ENCODE measurements at places on chromosomes 6 and 20.

- DNase-seq = no peak
Observed at GRCh38 chr20:63546256-63546955, 1.1 kb downstream of the SRMS start.

DNA sequence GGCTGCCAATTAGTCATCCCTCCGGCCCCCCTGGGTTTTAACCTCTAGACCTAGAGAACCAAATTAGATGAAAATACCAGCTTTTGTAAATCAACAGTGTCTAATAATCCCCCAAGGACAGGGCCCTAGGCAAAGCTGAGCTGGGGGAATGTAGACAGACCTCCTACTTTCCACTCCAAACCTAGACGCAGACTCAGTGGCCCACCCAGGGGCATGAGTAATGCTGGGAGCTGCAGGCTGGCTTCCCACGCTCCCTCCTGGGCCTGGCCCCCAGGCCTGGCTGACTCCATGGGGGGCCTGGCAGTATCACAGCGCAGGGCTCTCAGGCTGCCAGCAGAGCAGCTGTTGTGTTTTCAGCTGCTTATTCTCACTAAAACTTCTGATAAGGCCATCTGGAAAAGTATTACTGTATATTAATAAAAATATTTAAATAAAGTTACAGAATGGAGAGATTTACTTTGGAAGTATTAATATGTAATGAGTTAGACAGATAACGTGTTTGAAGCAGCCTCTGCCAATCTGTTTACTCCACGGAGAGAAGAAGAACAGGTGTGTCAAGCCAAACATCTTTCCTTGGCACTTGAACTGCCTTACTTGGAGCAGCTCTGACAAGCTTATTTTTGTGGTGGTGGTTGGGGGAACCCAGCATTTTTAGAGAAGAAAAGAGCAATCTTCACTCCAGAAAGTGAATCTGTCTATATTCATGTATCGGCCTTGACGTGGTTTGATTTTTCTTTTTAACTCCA, 144.0 kb upstream of the AGPAT4 start:
- no peak for DNase-seq

DNA sequence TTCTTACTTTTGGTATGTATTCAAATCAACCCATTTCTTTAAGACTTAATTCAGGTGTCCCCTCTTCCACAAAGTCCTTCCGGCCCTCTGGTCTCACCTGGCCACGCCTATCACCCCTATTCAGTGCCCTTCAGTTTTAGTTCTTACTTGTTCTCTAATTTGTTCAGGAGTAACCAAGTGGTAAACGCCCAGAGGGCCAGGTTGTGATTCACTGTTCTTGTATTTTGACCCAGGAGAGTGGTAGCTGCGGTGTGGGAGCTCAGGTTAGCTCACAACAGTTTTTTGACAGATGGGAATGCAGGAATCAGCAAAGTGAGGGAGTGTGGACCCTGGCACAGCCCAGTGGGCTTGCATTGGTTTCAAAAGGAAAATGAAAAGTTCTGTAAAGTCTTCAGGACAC, 81.7 kb upstream of the RIPOR2 start:
- no peak for DNase-seq

DNA sequence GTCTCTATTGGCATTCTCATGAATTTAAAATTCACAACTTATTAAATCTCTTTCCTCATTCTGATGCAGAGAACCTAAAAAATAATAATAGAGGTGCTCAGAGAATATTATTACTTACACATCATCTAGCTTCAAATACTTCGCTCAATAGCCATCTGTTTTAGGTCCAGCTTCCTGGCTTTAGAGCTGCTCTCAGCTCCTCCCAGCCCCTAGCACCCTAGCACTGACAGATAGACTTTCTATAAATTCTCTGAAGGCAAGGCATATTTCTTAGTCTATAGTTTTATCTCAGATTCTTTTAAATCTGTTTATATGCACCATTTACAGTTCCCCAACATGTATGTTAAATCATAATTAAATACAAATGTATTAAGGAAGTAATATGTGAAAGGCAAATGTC, 281.3 kb downstream of the PTPRK start:
- DNase-seq = no peak

GRCh38 chr20:51060301-51060700, 37.4 kb upstream of the KCNG1 start:
- DNase-seq = no peak

DNA sequence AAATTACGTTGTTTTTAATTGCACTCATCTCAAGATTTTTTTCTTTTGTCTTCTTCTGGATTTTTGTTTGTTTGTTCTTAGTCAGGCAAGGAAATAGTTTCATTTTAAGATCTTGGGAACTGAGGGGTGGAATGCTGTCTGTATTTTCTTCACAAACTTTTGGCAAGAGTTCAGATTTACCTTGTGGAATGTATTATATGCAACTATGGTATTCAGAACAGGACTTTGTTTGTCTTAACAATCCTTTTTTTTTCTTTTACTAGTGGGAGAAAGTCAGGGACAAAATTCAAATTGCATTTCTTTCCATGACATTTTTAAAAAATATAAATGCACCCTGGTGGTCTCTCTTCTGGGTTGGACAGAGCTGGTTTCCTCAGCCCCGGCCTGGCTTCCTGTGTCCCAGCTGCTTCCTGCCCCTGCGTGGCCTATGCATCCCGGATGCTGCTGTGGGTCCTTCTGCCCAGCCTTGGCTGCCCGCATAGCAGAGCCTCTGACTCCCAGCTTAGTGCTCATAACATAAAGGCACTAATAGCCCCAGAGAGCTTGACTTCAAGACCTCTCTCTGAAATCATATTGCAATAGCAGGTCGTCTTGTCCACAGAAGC, 520.7 kb downstream of the QKI start:
- no peak for DNase-seq

DNA sequence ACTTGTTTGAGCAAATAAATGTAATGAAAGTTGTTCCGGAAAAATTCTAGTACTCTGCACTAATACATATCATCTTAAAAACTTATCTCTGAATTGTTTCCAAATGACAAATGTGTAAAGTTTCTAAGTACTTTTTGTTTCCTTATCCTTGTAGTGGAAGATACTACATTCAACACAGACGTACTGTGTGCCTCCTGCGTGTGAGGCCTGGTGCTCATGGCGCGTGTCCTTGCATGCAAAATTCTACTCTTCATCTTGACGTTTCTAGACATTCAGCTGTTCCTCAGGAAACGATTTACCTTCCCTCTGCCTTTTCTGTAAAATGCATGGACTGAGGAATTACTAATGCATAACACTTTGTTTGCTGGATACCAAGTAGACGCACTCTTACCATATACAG, 11.5 kb downstream of the DLL1 start:
- DNase-seq = no peak

DNA sequence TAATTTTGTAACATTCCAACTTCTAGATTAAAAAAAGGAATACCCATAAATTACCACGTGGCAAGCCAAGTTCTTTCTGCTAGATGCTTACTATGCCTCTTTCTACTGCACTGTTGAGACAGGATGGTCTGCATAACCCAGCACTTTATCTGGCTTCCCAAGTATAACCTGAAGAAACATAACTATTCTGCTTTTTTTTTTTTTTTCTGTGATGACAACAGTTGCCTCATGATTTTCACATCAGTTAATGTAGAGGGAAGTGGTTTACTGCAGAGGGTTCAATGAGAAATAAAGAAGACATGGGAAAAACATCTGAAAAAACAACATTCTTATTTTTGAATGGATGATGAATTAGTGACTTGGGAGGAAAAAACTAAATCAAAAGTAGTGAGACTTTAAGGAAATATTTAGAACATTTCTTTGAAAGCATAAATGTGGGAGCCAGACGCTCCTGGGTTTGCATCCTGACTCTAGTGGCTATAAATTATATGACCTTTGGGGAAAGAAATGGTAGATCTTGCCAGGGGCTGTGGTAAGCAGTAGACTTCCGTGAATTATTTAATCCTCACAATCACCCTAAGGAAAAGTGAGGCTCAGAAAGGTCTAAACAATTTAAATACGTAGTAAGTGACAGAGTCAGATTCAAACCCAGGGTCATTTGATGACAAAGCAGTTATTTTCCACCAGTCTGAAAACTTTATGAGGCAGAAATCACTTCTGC, 230.7 kb downstream of the PHACTR1 start:
- no peak for DNase-seq

GRCh38 chr6:136051140-136051775, 198.9 kb downstream of the MTFR2 start:
- no peak for DNase-seq

- DNase-seq = no peak
Observed at GRCh38 chr6:69570106-69570505, 226.7 kb downstream of the LMBRD1 start.

DNA sequence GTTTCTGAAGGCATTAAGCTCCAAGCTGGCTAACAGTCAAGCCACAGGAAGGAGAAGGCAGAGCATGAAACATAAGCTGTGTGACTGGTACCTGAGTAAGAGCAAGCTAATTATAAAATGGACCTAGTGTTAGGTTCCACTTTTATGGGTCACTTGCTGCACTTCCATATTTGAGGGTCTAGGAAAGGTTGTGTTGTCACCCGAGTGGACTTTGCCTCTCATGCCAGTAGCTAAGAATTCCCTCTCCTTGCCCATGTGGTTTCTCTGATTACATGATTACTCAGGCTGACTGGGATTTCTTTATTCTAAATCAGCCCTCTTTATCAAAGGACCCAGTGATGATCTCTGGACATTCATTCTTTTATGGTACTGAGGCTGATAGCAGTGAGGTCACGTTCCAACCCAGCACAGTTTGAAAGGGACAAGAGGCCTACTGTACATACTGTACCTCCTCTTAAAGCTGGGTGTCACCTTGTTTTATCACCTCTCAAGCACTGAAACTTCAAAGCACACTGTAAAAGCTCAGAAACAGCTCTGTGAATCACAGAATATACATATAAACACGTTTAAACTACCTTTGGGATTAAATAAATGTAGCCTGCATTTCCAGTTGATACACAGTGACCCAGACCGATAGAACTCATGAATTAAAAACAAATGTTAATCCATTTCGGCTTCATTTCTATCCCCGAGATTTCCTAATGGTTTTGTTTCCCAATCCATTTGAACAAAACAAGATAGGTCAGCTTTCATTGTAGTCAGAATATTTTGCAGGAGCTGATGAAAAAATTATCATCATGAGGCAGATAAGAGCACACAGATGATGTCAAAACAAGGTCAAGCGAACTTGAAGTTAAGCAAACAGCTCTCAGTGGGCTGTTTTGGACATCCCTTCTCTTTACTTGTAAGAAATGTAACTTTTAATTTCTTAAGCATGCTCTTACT, 96.5 kb downstream of the ALDH8A1 start:
- DNase-seq = peak; percentile 59

- no peak for DNase-seq
Observed at GRCh38 chr20:18916886-18917750, 103.5 kb downstream of the SCP2D1 start.
